Fibroblast of skin of right quadriceps (primary cell): ENCODE measurements at places on chromosomes 11 and 22.
A peak's percentile ranks its signal among the peaks of the same experiment; 100 is the strongest.

DNA sequence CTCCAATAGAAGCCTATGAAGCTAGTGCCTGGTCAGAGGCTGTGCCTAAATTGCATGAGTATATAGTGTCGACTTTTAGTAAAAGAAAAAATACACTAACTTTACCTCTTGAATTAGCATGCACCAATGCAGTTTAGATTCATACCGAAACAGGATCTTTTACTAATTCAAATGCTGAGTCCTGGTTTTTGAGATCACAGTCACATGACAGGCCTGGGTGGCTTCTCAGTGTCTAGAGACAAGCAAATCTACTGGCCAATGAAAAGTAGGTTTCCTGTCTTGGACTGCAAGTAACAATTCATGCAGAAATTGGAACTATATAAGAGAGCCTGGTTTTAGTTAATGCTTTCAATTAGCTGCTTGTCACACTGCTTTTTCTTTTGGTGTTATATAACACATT is 7.2 kb downstream of the ARHGEF12 start:
- no peak for DNase-seq

DNA sequence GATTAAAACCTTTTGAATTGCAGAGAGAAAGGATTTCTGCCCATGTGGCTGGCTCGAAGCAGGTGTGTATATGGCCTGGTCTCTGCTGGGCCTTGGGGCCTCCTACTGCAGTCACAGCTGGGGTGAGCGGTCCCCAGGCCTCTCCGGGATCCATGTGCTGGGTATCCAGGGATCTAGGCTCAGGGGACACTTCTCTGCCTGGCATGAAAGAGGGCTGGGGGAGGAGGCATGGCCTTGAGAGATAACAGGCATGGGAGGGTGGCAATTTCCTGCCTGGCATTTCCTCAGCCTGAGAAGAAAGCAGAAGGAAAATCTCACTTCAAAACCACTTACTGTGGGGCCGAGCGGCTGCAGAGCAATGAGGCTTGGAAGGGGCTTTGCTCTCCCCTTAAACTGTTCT is 20.3 kb upstream of the PARVG start:
- DNase-seq = no peak

DNA sequence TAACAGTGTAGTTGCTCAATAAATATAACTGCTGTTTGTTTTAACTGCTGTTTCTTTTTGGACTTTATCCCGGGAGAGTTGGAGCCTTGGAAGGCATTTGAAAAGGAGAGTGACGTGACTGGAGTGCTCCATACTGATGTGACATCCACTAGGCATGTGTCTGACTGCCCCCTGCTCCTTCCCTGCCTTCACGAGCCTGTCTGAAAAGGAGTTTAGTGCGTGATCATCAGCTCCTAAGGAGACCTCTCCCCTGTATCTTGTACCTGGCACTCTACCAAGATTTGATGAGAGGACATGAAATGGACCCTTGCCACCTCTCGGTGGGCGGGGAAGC is 22.9 kb downstream of the ZBTB16 start:
- no peak for DNase-seq

DNA sequence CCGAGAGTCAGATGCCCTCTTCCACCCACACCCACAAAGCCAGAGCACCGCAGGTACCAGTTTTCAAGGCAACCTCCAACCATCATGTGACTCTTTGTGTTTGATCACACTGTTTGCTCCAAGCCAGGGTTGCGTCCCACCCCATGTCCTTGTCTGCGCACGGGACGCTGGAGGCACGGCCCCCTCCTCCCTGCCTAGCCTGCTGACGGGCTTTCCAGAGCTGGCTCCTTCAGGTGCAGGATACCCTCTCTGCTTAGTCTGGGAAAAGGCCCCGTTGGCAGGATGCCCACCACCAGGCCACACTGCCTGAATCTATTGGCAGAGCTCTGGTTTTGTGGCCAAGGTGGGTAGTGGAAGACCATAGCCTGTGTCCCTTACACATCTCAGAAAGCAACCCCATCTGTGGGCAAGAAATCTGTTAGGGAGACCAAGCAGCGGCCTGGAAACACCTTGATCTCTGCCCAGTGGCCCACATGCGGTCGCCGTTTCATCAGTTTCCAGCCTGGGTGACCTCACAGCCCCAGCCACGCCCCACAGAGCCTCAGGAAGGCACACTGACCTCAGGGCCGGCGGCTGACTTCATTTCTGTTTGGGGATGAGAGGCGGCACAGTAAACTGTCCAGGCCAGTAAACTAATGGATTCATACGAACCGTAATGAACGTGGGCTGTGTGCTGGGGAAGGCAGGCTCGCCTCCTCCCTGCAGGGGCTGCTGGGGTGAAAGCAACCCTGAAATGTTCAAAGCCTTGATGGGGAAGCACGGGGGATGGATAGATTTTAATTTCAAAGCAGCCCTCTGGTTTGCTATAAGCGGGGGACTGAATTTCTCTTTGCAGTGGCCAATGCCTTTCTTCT is 25.8 kb downstream of the CDPF1 start:
- no peak for DNase-seq

GRCh38 chr11:24963852-24964251 is 467.0 kb downstream of the LUZP2 start:
- DNase-seq = peak; percentile 6

DNA sequence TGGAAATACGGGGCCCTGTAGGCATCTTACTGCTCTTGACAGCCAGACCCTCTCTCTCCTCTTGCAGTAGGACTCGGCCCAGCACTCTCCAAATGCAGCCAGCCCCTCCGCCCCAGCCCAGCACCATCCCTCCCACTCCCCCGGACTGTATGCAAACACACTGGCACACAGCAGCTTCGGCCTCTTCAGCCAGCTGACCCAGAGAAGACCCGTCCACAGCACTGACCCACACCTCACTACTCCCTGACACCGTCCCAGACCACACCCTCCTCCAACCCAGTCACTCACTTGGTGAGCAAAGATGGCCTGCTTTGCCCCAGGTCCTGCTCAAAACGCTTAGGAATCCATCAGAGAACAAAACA is 164.6 kb downstream of the IGLL1 start:
- no peak for DNase-seq

DNA sequence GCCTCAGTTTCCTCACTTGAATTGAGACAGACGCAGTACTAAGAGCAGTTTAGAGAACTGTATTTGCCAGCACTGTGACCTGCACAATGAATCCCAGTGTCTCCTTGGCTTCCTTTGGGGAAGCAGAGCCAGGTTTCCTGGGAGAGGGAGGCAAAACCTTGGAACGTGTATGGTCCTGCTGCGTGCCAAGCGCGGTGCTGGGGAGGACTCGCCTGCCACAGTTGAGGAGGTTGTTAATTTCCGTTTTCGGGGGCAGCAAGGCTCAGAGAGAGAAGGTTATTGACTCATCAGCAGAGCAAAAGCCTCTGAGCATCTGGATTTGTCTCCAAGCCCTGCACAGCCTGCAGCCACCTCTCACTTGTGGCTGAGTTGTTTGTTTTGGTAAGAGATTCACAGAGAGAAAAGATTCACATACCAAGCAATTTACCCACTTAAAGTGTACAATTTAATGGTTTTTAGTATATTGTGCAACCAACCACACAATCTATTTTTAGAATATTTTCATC is 10.8 kb downstream of the SYT12 start:
- peak; percentile 98 for DNase-seq

- no peak for DNase-seq
Observed at GRCh38 chr11:16412525-16413172, 56.3 kb upstream of the SOX6 start.

- DNase-seq = no peak
Observed at GRCh38 chr22:21753374-21754111, 17.9 kb upstream of the YPEL1 start.

- peak; percentile 25 for DNase-seq
Observed at GRCh38 chr11:81497202-81497804, 1236.4 kb downstream of the FAM181B start.

DNA sequence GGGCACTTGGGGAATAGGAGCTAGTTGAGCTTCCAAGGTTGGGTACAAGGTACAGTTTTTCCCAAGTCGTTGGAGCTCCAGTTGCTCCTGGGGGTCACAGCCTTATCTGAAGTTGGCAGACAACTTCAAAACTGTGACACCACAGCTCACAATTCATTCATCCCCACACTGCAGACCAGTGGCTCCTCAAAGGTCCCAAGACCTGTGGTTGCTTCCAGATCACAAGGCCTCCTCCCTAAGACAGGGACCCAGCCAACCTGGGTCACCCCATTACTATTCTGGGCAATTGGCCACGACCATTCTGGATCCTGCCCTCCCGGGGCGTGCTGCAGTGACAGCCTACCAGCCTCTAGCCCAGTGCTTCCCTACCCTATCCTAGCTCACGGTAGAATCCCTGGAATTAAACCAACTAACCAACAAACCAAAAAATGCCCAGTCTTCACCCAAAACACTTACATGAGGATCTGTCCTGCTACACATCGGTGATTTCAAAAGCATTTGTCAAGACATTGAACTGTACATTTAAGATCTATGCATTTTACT is 862 bp upstream of the PDXP start:
- DNase-seq = no peak

DNA sequence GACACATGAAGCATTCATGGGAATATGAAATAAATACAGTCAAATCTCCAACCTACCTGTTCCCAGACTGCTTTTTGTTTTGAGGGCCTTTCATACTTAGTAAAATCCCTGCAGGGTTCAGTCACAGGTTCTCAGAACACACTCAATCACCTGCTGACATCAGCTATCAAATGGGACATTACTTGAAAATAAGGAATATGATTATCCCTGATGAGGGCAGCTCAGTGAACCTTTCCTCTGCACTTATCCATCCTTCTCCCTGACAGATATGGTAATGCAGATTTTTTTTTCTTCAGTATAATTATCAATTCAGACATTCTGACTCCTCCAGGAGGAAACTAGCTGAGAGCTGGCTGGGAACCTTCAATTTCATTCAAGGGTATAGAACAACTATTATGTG is 1127.4 kb upstream of the CCDC90B start:
- DNase-seq = no peak

- DNase-seq = no peak
Observed at GRCh38 chr11:130622141-130622542, 173.7 kb downstream of the ADAMTS15 start.

- DNase-seq = no peak
Observed at GRCh38 chr11:2302306-2302895, 588 bp downstream of the TSPAN32 start.

GRCh38 chr11:119907878-119908572 is 179.0 kb upstream of the NECTIN1 start:
- DNase-seq = no peak

DNA sequence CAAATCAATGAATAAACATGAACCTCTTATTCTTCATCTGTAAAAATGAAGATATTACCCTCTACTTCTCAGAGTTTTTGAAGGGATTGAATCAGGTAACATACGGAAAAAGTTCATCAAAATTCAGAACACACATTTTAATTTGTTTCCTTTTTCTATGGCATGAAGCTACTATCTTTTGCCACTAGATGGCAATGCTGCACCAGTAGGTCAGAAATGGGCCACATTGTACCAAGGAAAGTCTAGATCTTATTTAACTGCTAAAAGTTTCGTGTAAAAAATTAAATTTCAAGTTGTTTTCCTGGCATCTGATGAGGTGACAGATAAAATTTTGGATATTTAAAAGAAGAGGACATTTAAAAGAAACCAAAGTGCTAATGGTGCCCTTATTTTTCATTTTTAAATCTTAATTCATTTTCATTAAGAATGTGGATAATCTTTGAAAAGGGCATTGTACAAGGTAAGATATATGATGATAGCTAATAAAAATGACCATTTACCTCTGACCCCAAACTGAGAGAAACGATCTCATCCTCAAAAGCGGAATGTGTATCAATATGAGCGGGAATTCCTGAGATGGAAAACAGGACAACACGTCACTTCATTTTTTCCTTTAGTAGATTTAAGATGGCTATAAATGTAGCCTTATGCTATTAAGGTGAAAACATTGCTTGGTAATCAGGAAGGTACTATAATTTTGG is 16.1 kb downstream of the ALKBH8 start:
- peak; percentile 51 for DNase-seq

- no peak for DNase-seq
Observed at GRCh38 chr22:39176714-39177455, 24.4 kb upstream of the CBX7 start.

DNA sequence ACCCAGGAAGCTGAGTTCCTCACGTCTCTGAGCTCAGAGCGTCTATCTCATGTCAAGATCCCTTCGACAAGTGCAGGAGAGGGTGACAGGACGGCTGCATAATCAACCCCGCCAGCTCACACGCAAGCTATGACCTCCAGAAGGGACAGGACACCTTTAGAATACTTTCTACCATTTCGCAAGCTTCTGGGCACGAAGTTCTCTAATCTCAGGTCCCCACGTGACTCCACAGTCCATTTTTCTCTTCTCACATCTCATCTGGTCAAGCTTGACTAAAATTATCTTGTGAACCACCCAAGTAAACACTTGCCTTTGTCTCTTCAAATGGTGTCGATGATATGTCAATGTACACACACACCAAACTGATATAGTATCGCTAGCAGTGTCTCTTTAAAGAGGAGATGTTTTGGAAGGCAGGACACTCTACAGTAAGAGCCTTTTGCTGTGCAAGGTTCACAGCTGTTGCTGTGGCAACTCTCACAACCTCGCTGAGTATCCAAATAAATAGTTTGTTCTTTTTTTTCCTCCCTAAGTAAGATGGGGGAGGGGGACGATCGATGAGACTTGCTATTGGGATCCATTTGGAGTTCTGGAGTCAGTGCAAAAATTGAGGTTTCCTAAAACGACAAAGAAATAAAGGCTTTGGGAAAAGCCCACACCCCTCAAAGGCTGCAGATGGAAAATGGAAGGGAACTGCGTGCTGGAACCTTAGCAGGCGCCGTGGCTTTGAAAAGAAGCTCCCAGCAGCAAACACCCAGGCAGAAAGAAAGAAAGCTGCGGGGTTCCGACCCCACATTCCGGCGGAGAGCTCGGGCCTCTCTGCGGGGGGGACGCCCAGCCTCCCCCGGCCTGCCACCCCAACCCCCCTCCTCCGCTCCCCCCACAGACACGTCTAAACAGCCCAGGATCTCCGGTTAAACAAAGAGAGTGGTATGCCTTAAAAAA is 215.4 kb upstream of the UBASH3B start:
- peak; percentile 34 for DNase-seq

DNA sequence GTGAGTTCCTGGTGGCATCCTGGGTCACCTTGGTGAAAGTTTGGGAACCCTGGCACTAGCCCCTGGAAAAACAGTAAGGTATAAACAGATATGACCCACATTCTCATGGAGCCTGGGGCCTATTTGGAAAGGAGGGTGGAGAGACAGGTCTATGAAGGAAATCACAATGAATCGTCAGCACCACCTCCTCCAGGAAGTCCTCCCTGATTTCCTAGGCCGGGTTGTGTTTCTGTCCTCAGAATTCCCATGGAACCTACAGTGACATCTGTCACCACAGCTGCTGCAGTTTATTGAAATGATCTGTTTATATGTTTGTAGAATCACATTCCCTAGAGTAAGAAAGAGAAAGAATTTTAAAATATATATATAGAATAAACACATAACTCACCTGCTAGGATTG is 71.8 kb upstream of the ASPHD2 start:
- no peak for DNase-seq

DNA sequence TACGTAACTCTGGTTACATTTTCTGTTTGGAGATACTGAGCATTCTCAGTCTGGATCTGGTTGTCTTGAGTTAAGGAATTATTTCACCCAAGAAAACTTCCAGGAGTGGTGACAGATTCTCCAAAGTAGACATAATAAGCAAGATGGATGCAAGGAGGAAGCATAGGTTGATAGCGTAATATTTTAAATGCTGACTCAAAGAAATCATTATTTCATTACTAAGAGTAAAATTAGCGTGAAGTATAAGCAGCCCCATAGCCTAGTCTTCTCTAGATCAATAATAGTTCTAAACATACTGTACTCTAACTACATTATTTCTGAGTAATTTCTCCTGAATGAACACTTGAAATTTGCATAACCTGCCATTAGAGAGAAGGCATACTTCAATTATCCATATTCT is 57.5 kb upstream of the MS4A8 start:
- no peak for DNase-seq

- DNase-seq = no peak
Observed at GRCh38 chr11:26219183-26220117, 112.5 kb upstream of the ANO3 start.
